Stimulated activated CD8-positive, alpha-beta memory T cell treated with anti-CD3 and anti-CD28 coated beads, Interleukin-7, amount 100 ng/mL, for 1 hour (primary cell): ENCODE measurements at places on chromosomes 3 and 15.

DNA sequence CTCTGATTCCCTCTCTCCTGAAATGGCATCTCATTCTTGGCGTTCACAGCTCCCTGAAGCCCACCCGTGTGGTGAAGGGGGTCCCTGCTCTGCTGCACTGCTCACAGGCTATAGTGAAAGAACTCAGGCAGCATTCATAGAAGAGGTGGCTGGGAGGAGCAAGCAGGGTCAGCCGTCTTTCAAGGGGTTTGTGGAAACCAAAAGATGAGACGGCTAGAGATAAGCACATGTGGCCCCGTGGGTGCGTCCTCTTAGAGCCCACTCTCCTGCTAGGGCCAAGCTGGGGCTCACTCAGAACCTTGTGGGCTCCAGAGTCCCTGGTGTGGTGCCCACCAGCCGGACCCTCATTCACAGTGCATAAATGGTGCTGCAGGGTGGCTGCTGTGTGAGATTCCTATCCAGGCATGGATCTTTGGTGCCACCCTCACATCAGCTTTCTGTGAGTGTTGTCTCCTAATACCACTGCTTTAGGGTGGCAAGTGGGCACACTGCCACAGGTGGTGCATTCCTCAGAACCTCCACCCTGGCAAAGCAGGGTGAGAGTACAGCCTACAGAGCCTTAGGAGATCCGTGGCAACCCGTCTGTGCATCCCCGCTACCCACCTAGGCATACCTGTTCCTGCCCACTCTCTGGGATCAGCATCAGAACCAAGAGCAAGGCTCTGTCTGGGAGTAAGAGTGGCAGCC lies 11.2 kb upstream of the SEMA4B start:
- DNase-seq = no peak

DNA sequence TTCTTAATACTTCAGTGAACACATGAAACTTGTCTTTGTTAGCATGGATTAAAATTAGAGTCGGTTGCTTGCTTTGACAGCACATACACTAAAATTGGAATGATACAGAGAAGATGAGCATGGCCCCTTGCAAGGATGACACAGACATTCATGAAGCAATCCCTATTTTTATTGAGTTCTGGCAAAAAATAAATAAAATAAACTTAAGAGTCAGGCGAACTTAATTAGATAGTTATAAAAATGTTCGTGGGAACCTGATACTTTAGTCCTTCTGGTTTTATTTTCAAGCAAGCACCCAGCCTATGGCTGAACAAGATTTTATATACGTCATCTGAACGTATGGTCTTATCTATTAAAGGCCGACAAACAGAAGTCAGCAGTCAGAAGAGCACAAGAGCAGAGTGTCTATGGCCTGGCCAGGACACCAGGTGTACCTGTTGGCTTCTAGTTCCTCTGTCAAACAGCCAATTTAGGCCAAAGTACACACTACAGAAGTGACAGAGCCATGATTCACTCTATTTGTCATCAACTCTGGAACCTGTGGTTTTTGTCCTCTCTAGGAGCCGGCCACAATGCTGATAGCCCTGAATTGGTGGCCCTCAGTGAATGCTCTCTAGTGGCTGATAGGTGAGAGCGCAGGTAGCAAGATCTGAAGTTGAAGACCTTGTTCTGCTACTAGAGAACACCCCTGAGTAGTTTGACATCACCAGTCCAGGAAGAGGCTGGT lies 64.3 kb downstream of the LEO1 start:
- no peak for DNase-seq

DNA sequence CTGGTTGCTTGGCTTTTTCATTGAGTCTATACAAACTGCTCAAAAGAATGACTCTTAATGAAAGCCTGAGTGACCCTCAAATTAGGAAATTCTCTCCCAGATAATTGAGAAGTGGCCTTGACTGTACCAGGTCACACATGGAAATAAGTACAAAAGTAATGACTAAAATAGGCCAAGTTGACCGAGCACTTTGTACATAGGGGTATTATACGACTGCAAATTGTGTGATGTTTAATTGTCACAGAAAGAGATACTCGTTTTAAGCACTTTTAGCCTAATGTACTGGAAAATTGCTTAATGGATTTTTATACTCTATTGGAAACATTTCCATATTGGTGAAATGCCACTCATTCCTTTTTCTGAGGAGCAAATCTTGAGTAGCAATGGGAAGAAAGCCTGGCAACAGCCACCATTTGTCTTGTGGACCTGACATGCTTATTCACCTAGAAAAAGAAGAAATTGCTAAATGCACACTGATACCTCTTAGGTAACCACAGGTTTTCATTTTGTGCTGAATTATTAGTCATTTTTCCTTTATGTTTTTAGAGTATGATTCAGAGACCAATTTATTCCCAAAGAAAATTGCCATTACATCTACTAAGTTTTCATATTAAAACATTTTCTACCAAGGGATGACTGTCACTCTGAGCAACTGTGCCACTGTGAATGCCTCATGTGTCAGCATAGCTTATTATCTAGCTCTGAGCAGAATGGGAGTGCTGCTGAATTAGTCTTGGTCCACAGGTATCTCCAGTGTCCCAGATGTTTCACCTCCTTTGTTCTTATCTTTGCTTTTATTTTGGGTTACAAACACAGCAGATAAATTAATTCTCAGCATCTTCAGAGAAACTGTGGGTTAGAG lies 8.9 kb upstream of the PXK start:
- no peak for DNase-seq

DNA sequence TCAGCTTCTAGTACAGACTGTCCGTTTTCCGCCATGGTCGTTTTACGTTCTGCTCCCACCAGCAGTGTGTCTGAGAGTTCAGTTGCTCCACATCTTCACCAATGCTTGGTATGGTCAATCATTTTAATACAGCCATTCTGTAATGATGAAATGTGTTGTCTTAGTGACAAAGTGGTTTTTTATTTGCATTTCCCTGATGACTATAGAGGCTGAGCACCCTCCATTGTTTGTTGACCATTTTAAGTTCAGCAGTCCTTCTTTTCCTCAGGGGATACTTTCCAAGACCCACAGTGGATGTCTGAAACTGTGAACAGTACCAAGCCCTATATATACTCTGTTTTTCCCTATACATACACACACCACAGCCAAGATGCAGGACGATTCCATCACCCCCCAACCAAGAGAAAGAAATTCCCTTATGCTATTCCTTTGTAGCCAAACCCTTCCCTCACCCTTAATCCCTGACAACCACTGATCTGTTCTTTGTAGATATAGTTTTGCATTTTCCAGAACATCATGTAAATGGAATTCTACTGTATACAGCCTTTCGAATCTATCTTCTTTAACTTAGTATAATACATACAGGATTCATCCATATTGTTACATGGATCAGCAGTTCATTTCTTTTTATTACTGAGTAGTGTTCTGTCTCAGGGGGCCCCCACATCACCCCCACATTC lies 55.9 kb downstream of the C3orf20 start:
- DNase-seq = no peak

DNA sequence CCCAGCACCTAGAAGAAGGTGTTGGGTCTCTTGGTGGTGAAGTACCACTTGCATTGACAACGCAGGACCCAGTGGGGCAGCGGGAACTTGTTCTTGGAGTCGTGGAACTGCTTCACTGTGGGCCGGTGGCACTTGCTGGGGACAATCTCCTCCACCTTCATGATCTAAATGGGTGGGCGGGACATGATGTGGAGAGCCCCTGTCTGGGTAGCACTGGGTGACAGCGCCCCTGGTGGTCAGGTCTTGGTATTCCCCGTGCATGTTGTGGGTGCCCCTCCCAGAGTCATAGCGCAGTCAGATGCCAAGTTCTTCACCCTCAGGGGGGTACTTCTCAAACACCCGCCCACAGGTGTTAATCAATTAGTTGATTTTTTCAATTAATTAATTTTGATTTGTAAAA lies 60.2 kb downstream of the AGBL1 start:
- no peak for DNase-seq

DNA sequence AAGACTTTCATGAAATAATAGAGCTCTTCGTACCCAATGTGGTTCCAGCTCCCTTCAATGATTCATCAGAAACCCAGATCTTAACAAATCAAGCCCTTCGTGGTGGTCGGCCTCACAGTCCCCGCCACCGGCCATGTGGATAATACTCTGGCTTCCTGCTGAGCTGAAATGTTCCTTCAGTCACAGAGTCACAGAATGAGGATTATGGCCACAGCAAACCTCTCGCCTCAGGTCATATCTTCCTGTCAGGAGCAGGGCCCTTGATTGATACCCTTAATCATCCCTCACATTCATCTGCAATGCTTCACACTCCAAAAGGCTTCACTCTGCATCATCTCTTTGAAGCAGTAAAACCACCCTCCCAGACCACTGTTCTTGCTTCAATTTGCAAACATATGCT lies 452.6 kb downstream of the OCA2 start:
- DNase-seq = no peak

DNA sequence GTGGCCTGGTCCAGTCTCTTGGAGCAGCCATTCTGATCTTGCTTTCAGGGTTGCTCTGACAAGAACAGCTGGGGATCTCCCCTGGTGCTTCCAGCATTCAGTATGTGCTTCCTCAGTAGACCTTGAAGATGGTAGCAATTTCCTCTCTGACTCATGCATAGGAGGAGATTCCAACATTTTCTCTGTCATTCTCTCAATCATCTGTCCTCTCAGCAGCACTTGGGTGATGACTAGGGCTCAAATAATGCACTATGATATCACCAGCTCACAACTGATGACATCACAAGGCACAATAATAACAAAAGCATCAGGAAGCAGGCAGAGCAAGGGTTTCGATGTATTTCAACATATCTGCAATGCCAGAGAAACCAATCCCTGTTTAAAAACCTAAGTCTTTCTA lies 52.7 kb downstream of the NFKBIZ start:
- DNase-seq = no peak
